CD4-positive, alpha-beta memory T cell (primary cell): ENCODE measurements at places on chromosomes 7 and 10.

GRCh38 chr7:158562517-158562916 lies 25.1 kb downstream of the PTPRN2 start:
- no peak for DNase-seq

DNA sequence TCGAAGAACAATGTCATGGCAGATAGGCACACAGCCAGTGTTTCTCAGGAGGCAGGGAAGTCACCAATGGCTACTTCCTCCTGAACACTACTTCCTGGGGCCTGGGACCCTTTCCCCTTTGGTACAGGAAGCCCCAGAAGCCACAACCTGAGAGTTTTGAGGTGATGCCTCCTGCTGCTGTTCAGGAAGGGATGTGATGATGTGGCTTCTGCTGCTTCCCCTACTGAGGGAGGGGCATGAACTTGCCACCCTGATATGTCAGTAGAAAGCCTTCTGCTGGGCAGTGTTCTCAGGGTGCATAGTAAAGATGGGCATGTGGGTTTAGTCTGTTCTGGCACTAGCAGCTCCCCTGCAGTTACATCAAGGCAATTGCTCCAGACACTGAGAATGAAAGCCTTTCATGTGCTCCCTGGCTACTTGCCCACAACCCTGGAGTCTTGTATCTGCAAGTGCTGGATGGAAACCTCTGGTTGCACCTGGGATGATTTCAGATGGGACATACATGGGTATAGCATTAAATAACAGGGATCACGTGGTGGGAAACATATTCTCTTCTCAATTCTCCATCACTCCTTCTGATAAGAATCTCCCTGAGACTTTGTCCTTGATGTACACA lies 69.3 kb downstream of the ADRA2A start:
- DNase-seq: no peak

DNA sequence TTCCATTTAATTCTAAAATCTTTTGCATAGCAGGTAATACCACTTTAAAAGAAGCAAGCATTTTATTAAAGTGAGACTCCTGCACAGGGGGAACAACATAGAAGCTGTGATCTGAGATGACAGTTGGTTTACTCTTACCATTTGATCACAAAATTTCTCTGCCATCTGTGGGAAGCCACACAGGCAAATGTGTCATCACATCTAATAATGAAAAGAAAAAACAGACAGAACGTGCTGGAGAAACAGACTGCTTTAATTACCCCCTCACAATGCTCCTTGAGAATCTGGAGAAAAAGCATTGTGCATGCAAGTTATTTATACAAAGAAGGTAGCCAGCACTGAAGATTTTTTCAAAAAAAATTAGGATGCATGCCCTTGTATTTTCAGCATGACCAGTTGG lies 165.2 kb upstream of the PTER start:
- no peak for DNase-seq

DNA sequence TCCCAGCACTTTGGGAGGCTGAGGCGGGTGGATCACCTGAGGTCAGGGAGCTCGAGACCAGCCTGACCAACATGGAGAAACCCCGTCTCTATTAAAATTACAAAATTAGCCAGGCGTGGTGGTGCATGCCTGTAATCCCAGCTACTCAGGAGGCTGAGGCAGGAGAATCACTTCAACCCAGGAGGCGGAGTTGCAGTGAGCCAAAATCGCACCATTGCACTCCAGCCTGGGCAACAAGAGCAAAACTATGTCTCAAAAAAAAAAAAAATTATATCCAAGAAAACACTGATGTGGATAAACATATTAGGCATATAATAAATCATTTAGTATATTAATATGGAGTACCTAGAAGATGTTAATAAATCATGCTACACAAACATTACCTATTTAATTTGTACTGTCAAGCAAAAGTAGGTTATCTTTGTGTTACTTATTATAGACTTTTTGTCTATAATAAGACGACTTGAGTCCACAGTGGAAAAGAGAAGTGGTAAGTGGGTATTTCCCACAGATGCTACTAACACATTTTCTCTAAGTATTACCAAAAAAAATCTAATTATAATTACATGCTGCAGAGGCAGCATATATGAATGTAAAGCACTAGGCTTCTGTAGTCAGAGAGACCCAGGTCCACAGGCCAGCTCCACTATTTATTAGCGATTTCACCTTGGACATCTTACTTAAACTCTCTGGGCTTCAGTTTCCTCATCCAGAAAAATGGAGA lies 34.5 kb downstream of the DNMBP start:
- no peak for DNase-seq
